Fibroblast of skin of right biceps (primary cell): ENCODE measurements at places on chromosomes 7 and 10.

DNA sequence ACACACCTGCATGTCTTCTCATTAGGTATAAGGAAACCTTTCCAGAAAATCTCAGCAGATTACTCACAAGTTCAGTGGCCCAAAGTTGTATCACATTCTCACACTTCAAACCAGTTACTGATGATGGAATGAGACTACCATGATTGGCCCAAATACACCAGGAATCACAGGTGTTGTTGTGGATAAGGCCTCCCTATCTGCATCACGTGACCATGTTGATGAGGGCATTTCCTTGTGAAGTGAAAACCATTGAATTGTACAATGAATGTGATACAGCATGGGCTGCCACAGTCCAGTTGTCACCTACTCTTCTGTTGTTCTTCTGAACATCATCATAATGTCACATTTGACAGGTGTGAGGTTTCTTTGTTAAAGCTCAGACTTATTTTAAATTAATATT lies 431.7 kb downstream of the AUTS2 start:
- no peak for DNase-seq

GRCh38 chr10:25493122-25493893 lies 318.5 kb downstream of the GPR158 start:
- DNase-seq = peak; percentile 45

DNA sequence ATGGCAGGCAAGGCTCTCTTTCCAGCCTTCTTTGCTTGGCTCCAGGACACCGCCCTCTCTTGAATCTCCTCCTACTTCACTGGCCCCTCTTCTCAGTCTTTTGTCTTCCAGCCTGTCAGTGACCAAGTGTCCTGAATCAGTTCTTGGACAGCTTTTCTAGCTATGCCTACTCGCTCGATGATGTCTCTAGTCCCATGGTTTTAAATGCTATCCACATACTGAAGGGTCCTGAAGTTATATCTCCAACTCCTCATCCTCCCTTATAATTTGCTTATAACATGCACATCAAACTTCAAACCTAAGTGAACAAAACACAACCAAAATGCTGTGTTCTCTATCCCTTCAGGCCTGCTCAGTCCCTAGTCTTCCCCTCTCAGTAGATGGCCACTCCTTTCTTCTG lies 5.0 kb upstream of the GOLGA7B start:
- no peak for DNase-seq

GRCh38 chr10:132764108-132764507 lies 21.8 kb downstream of the NKX6-2 start:
- DNase-seq = no peak

DNA sequence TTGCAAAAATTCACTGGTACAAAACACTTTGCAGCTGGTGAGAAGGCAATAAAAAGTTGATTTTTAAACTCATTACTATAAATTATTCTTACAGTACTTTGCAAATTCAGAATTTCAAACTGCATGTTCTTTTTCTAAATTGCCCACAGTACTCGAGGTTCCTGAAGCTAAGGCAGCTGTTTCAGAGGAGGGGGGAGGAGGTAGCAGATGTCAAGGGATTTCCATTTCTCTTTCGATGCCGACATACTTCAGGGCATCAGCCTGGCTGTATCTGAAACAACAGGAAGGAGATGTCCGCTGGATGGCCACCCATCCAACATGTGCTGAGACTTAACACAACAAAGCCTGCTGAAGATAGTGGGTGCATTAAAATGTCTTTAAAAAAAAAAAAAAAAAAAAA lies 76.7 kb downstream of the EZH2 start:
- no peak for DNase-seq

- peak; percentile 85 for DNase-seq
These were observed at the start of gene HOXA5 for GRCh38 chr7:27143023-27143949. HOXA5 (minus strand) TSS chr7:27143681; CDS start chr7:27143607, 74 bp downstream.

DNA sequence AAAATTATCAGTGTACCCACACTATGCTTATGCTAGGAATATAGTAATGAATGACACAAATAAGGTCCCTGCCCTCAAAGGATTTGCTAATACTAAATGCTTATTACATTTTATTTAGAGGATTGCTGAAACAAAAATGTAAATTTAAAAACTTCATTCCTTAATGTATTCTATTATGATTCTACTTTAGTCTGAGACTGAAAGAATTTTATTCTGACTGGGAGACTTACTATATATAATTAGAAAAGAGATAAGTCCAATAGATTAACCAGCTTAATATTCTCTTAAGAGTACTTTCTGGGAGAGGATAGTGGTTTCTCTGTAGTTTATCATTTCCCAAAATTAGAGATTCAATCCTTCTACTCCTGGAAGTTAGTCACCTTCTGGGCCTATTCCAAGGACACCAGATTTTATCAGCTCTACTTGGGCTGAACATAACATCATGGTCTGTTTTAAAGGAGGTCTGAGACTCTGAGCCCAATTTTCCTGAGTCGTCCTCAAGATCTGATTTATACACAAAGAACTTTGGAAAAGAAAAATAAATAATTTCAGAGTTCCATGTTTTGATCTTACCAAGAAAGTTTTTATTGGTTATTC lies 41.1 kb downstream of the ASZ1 start:
- DNase-seq = peak; percentile 76

- peak; percentile 20 for DNase-seq
These were observed 2.4 kb upstream of the NIPSNAP2 start for GRCh38 chr7:55962014-55962413.

GRCh38 chr7:80014511-80014910 lies 120.1 kb upstream of the GNAI1 start:
- DNase-seq = peak; percentile 61

- DNase-seq = no peak
These were observed 88.9 kb upstream of the CSTF2T start for GRCh38 chr10:51788273-51788672.

DNA sequence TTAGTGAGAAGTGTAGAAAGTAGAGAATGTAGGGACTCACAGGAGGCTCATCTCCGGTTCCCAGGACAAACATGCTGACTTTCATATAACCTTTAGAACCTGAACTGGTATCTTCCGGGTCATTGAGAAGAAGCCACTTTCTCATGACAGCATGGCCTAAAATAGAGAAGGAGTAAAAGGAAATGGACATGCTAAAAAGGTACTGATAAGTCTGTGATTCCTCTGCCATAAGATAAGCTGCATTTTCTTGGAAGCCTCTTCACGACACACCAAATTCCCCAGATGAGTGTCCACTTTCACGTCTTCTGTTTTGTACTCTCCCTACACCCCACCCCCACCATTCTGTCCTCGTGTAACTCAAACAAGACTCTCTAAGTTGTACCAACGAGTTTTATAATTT lies 79.9 kb downstream of the MYOF start:
- no peak for DNase-seq

GRCh38 chr7:44378744-44379143 lies 53.4 kb upstream of the CAMK2B start:
- DNase-seq = peak; percentile 85

DNA sequence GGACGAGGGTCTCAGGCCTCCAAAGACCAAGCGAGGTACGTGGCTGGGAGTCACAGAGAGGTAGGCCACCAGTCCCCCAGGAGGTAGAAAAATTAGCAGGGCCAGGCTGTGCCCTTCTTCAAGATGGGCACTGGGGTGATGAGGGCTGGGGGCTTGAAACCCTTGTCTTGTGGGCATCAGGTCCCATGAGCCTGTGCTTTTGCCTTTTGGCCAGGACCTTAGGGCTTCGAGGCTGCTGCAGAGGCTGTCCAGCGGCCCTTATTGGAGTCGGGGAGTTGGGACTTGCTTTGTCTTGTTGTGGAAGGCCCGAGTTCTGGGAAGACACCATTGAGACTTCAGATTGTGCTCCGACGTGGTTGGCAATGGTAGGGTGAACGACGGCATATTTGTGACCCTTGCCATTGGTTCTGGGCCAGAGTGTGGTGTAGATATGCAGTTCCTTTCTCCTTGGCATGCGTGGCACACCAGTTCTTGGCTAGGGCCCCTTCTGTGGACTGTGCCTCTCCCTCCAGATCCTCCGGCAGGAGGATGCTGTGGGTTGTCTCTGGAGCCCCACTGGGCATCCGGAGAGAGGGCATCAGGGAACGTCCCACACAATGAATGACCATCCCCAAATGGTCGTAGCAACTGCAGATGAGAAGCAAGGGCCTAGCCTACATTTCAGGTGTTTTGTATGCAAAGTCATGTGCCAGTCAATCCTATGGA lies 931 bp downstream of the SH2D4B start:
- DNase-seq = no peak

DNA sequence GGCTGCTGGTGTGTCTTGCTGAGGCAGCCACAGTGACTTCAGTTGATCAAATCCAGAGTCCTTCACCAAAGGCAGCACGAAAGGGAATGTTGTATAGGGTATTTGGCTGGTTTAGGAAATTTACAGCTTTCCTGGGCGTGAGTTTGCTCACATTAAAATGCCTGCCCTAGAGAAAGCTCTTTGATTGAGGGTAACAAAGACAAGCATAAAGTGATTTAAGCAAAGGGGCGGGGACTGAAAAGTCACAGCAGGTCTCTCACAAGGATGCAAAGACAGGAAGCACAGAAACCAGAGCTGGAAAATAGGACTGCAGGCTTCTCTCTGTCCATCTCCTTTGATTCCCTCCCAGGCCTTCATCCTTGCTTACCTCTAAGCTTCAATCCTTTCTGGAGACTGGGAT lies 139.2 kb downstream of the ELMO1 start:
- no peak for DNase-seq

- no peak for DNase-seq
These were observed 229.3 kb downstream of the DNAJB6 start for GRCh38 chr7:157565981-157566630.

DNA sequence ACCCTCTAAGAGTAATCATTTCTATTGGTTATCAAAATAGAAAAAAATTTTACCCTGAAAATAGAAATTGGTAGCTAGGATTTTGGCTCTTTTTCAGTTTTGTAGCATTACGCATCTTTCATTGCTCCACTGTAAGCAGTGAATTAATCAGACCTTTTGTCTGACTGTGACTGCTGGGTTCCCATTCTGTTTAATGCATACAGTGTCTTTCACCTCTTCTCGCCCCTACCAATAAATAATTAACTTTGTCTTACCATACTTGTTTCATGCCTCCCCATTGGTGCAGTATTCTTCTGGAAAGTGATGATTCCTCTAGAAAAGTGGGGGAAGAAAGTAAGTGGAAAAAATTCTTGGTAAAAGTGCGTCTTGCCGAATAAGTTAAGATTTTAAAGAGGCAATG lies 73.2 kb downstream of the AP3M1 start:
- no peak for DNase-seq

DNA sequence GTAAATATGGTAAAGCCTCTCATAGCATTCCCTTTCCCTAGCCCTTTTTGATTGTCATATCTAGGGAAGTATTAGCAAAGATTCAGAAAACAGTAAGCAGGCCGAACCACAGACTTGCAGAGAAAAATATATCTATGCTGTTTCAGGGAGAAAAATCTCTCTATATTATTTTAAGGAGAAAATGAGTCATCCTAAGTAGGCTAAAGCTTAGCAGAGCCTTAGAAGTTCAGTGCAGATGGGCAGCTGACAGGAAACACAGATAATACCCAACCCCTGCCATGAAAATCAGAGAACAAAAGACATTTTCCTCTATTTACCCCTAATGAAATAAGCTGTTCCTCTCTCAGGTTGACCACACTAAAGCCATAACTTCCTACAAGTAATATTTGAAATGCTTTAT lies 16.5 kb downstream of the C1QL3 start:
- DNase-seq = no peak

DNA sequence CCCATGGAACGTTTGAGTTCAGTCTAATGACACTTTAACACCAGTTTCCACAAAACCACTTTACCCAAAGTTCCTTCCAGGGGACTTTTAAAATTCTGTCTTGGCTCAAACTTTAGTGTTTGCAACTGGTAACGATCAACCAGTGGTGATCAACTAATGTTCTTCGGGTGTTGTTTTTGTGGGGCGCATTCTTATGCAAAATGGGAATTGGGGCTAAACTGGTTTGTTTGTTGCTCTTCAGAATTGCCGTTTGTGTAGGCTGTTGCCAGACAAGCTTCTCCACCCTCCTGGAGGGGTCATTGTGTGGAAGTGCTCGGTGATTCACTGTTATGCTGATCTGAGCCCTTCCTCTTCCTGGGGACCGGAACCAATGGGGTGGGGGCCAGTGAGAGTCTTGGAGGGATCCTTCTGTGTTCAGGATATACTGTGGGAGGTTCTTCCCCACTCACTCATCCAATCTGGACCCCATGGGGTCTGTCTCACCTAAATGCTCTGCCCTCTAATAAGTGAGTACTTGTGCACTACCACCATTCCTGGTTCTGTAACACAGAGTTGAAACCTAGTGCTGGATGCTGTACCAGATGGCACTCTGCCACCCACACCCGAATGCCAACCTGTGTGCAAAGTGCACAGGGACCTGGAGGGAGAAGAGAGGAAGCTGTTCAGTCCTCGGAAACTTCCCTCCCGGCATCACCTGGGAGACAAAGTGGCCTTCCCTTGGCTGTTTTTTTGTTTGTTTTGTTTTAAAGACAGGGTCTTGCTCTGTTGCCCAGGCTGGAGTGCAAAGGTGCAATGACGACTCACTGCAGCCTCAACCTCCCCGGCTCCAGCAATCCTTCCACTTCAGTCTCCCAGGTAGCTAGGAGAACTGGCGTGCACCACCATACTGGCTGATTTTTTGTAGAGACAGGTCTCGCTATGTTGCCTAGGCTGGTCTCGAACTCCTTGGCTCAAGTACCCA lies 2.1 kb downstream of the NFE2L3 start:
- DNase-seq = peak; percentile 29

GRCh38 chr10:114420811-114421485 lies 16.6 kb upstream of the AFAP1L2 start:
- no peak for DNase-seq

- DNase-seq = peak; percentile 11
These were observed 92.1 kb upstream of the IMMP2L start for GRCh38 chr7:111654343-111654742.

- no peak for DNase-seq
These were observed 441.3 kb upstream of the MKI67 start for GRCh38 chr10:128567551-128567950.

GRCh38 chr7:33965183-33965744 lies 59.9 kb downstream of the BMPER start:
- peak; percentile 56 for DNase-seq

GRCh38 chr7:132240821-132241422 lies 335.3 kb downstream of the PLXNA4 start:
- no peak for DNase-seq

- DNase-seq = no peak
These were observed 847.5 kb downstream of the LRMDA start for GRCh38 chr10:76278811-76279460.

GRCh38 chr7:94142281-94142680 lies 138.1 kb upstream of the BET1 start:
- DNase-seq = no peak

GRCh38 chr7:55056577-55057480 lies 38.0 kb downstream of the EGFR start:
- peak; percentile 87 for DNase-seq

- DNase-seq = no peak
These were observed 53.0 kb downstream of the COL13A1 start for GRCh38 chr10:69854511-69855345.

- DNase-seq = peak; percentile 50
These were observed 95.3 kb upstream of the GNAI1 start for GRCh38 chr7:80039251-80039884.
